Activated T-cell treated with anti-CD3 and anti-CD28 coated beads, Interleukin-2, amount 50 U/mL, for 48 hours (primary cell): ENCODE measurements at places on chromosomes 3 and 15.

DNA sequence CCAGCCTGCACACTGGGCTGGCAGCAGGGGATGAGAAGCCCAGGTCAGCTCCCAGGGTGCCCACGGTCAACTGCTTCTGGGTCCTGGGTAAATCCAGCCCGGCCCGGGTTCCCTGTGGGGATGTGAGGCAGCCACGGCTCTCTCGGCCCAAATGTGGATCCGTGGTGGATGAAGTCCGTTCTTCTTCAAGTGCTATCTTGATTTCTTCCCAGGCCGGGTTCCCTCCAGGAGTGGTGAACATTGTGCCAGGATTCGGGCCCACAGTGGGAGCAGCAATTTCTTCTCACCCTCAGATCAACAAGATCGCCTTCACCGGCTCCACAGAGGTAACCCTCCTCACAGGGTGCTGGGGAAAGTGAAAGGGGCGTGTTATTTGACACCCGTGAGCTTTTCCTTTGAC lies 16.1 kb downstream of the ALDH1A3 start:
- no peak for DNase-seq

GRCh38 chr3:15845475-15845874 lies 47.7 kb upstream of the ANKRD28 start:
- no peak for DNase-seq

DNA sequence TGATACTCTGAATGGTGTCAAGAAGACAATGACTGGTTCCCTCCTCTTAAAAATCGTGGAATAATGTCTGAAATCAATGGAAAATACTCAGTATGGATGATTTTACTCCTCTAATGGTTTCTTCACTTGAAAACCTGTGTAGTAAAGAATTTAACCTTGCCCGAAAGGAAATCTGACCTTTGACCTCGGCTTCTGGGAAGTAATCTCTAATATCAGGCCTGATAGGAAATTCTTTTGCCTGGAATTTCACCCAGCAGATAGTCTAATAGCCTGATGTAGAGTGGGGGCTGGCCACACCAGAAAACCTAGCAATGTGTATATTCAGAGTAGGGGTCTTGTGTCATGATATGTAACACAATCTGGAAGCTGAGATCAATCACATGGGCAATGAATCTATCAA lies 91.5 kb upstream of the GOLIM4 start:
- no peak for DNase-seq

GRCh38 chr15:100898152-100898490 lies 18.5 kb downstream of the ALDH1A3 start:
- DNase-seq = no peak

GRCh38 chr3:15682561-15683185 lies 81.1 kb downstream of the BTD start:
- no peak for DNase-seq

DNA sequence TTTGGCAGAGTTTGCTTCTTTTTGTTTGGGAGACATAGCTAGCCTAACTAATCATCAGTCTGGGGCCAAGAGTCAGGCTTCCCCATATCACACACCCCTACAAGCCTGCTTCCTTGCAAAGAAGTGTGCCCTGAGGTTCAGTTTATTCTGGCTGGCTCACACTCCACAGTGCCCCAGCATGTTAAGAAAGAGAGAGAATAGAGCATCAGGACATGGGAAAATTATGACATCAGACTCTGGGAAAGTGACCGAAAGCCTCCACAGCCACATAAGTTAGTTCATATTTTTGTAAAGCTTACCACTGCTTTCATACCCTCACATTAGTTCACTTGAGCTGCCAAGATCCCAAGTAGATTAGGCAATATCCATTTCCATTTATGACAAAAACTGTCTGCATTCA lies 63.0 kb upstream of the CFAP161 start:
- no peak for DNase-seq

DNA sequence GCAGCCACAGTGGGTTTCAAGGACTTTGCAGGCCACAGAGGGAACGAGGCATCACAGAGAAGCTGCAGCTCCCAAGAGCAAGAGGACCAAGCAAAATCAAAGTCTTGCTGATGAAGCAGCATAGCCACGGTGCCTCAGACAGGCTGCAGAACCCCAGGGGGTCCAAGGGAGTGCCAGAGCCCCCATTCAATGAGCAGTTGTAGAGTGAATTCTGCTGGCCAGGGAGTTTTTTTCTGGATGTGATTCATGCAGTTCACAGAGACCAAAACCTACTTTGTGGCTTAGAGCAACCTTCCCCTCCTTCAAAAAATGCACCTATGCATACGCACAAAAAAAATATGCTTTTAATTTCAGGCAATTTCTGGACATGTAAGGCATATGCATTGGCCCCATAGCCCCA lies 409.0 kb downstream of the VPS13C start:
- DNase-seq = no peak

- DNase-seq = no peak
Observed at GRCh38 chr15:56038015-56038414, 44.6 kb upstream of the NEDD4 start.

GRCh38 chr15:92625251-92625980 lies 30.2 kb downstream of the FAM174B start:
- DNase-seq = no peak

GRCh38 chr15:80159811-80160569 lies 7.2 kb downstream of the FAH start:
- peak; percentile 30 for DNase-seq

GRCh38 chr15:88627463-88627862 lies 6.3 kb downstream of the AEN start:
- peak; percentile 52 for DNase-seq

DNA sequence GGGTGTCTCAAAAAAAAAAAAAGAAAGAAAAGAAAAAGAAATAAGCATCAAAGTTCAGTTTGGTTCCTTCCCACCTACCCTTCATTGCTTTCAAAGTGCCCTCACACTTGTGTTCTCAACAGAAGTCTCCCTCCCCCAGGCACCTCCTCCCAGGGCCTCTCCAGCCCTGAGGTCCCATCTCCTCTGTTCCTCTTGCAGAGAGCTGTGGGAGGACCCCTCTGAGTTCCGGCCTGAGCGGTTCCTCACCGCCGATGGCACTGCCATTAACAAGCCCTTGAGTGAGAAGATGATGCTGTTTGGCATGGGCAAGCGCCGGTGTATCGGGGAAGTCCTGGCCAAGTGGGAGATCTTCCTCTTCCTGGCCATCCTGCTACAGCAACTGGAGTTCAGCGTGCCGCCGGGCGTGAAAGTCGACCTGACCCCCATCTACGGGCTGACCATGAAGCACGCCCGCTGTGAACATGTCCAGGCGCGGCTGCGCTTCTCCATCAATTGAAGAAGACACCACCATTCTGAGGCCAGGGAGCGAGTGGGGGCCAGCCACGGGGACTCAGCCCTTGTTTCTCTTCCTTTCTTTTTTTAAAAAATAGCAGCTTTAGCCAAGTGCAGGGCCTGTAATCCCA lies 6.1 kb downstream of the CYP1A2 start:
- no peak for DNase-seq

DNA sequence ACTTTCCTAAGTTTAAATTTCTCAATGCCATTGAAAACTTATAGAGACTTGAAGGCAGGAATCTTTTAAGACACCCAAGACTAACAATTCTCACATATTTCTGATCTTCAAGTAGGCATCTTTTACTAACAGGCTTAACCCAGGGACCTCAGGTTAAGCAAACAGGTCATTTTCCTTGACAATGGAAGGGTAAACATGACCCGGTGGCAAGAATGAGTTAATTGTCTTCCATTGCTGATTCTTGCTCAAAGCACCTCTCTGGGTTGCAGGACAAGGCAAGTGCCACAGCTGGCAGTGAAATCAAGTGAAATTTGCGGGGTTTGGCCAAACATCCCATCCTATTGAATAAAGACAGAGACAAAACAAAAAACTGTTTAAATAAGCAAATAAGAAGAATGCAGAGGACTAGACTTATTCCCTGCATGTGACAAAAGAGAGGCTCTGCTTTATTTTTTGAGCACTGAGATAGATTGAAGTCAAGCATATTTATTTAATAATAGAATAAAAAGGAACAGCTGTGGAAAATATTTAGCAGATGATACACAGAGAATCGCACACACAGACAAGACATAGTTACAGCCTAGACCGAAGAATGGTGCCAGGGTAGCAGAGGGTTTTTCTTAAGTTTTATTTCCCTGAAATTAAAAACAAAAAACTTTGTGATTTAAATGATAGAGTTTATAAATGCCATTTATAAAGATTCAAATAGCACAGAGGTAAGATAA lies 56.0 kb upstream of the MITF start:
- no peak for DNase-seq

- DNase-seq = no peak
Observed at GRCh38 chr3:95154766-95155165, 1091.9 kb downstream of the NSUN3 start.

- no peak for DNase-seq
Observed at GRCh38 chr3:112261742-112262141, 32.3 kb downstream of the SLC9C1 start.

- DNase-seq = no peak
Observed at GRCh38 chr3:128498901-128499530, 6.0 kb upstream of the GATA2 start.

DNA sequence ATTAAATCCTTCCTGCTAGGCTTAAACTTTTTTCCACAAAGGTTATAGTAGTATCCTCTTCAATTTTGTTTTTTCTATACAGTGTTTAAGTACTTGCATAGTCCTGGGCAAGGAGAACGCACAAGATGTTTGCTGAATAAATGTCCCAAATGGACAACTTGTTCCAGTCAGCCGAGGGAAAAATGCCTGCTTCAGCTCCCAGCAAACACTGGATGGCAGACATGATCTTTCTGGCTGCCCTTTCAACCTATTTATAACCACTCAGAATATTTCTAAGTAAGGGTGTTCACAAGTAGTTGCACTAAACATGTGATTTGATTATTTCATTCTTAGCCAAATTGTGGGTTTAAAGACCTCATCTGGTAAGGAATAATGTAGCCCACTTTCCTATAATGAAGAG lies 29.8 kb downstream of the GNB4 start:
- DNase-seq = no peak

GRCh38 chr3:78967061-78967460 lies 800.7 kb downstream of the ROBO1 start:
- DNase-seq = no peak

GRCh38 chr3:98901119-98901391 lies 440 bp downstream of the DCBLD2 start:
- DNase-seq = peak; percentile 30

GRCh38 chr15:89776274-89777072 lies at the start of gene MESP2:
Gene MESP2 (plus strand): TSS chr15:89776332. CDS start chr15:89776358, 26 bp downstream.
- peak; percentile 68 for DNase-seq

- DNase-seq = no peak
Observed at GRCh38 chr3:197368330-197368729, 69.9 kb upstream of the DLG1 start.

DNA sequence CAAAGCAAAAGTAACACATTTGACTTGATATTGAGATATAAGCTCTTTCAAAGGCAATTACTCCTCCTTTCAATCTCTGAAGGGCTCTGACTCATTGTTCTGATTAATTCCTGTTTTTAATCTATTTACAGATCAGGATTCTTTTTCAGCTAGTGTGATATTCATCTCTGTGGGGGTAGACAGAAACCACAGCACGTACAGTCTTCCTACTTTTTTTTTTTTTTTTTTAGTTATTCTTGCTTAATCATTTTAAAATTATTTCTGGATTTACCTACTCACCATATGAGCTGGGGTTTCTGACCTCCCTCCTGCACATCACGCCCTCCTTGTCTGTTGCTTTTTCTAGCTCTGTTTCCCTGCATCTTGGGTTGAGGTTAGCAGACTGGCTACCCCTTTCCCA lies 1.4 kb downstream of the CNTN3 start:
- no peak for DNase-seq

DNA sequence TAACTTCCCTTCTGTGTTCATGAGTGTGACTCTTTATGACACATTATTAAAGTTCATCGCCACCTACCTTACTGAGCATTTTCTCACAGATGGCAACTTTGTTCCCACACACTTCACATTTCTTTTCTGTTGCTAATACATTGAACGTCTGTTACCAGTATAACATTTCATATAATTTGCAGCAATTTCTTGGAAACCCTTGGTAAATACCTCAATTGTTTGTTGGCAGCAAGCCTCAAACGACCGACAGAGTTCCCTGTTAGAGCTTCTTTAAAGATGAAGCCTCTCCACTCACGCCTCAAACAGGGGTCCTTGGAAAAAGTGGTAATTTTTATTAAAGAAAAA lies 3.2 kb upstream of the CHSY1 start:
- DNase-seq = no peak

- no peak for DNase-seq
Observed at GRCh38 chr15:48650931-48651330, 5.4 kb upstream of the FBN1 start.

DNA sequence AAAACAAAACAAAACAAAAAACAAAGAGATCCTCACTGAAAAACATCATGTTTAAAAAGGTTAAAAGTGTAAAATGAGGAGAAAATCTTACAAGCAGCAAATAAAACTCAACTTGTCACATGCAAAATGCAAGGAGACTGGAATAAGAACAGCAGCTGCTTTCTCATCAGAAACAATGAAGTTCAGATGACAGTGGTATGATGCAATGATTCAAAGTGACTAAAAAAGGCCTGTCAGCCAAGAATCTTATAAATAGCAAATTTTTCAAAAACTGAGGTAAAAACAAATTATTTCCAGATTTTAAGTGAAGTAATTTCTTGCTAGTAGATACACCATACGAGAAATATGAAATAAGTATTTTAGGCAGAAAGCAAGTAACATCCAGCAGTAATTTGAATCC lies 68.6 kb upstream of the EPHA3 start:
- DNase-seq = no peak

GRCh38 chr15:29533647-29534046 lies 264.0 kb upstream of the NSMCE3 start:
- DNase-seq = no peak

DNA sequence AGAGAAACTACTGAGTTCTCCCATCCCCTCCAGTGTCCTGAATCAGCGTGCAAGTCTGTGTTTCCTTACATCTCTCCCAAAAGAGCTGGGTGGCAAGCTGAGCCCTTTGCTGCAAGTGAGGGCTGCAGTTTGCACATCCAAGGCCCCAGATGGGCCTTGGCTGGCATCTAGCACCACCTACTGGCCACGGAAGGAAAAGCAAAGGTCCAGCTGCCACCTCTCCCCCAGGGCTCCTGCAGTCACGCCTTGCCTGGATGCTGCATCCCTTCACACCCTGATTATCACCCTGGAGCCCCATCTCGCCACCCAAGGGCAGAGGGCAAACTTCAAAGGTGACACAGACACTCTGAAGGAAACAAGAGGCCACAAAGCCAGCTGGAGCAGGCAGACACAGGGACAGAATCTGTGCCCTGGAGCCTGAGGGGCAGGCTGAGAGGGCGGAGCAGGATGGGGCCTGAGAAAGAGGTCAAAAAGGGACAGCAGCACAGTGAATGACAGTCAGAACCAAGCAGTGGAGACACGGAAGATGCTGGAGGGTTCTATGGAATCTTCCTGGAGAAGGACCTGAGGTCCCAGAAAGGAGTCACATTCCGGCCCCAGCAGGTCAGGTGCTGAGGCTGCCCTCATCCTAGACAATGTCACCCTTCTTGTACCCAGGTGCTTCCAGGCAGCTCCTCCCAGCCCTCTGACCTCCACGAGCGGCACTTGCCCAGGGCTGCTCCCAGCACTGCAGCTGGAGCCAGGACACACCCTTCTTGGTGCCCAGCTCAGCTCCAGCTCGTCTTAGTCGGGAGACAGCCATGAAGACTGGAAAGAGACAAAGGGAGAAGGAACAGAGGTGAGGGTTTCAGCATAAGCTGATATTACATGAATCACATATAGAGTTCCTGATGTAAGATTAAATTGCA lies 18.3 kb upstream of the NTRK3 start:
- DNase-seq = peak; percentile 79
